Peyer's patch (tissue), 4 donors: ENCODE measurements at places on chromosomes 11 and 22. TPM values are rescaled to one million over a fixed set of nuclear protein-coding genes. Genes with fewer than 3 reads are reported as not detected.

GRCh38 chr11:11149671-11150459 is 203.2 kb downstream of the CSNK2A3 start:
- DNase-seq = no peak

DNA sequence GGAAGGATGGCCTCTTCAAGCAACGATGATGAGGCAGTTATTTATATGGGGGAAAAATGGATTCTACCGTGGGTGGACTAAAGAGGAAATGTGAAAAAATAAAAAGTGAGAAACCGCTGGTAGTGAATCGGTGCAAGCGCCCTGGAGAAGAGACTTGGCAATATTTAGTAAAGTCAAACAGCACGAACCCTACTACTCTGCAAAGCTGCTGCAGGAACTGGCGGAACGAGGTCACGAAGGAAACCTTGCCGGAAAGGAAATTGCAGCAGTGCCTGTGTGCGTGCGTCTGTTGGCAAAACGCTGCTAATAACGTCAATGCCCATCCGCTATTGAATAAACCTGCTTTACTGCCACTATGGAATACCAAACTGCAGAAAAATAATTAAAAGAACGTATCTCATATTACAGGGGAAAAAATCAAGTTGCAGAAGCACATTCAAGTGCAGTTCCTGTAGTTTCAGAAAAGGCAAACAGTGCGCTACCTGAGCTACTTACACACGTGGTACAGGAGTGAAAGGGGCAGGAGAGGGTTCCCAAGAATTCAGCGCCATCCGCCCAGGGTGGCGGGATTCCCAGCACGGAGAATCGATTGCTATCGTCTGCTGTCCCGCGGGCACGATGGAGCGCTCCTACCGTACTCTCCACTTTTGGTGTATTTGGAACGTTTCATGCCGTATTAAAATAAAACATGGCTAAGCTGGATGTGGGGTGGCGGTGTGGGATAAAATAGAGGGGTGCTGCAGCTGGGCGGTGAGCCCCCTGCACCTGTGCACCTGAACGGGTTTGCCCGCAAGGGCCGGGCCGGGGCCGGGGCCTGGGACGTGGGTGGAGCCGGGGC is 585 bp upstream of the NADSYN1 start:
- DNase-seq = peak; percentile 66

DNA sequence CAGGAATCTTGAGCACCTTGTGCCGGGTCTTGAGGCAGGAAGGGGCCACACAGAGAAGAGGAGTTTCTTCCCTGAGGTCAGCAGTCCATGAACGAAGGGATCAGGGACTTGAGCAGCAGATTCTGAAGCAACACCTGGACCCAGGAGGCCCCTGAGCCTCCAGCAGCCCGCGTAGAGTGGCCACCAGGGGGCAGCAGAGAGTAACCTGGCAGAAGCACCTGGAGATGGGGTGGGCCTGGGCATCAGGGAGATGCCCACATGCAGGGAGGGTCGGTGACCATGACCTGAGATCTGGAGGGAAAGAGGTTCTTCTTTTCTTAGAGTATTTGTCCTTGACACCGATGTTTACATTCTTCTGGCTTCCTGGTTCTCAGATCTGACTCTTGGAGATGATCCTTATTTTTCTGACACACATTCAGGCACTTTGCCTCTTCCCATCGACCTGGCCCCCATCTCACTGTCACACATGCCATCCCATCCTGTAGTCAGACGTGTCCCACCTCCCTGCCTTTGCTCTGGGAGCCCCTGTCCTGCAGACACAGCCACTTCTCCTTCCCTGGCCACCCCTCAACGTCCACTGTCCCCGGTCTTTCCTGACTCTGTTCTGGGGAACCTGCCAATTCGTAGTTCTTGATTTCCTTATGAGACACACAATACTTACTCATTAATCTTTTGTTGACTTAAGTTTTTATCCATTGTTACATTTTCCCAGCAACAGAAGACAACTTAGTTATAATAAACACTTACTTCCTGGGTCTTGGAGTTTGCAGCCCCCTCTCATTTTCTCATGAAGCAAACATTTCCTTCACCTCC is 66.5 kb downstream of the GGTLC2 start:
- peak; percentile 93 for DNase-seq

Gene IL17REL
- 1.2 TPM for total RNA-seq

GRCh38 chr11:46741600-46742484 is 22.8 kb downstream of the F2 start:
- DNase-seq = no peak

DNA sequence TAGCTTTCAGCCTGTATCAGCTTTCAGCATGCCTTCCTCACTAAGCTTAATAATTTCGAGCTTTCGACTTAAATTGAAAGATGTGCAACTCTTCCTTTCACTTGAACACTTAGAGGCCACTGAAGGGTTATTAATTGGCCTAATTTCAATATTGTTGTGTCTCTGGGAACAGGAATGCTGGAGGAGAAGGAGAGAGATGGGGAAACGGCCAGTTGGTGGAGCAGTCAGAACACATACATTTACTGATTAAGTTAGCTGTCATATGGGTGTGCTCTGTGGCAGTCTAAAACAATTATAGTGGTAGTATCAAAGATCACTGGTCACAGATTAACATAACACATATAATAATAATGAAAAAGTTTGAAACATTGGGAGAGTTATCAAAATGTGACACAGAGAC is 106.2 kb downstream of the LRRC32 start:
- DNase-seq = no peak

Gene GAL3ST1
- 19.0 TPM for total RNA-seq

Gene ADM2
- 3.5 TPM for total RNA-seq

GRCh38 chr11:12812849-12813248 is 138.6 kb downstream of the TEAD1 start:
- DNase-seq = no peak

Gene KLHDC7B
- not detected for total RNA-seq

GRCh38 chr11:12882670-12883069 is 126.4 kb upstream of the RASSF10 start:
- no peak for DNase-seq

Gene TSPAN32
- not detected for total RNA-seq

- no peak for DNase-seq
Observed at GRCh38 chr22:47921906-47922305, 1159.5 kb downstream of the TBC1D22A start.

GRCh38 chr11:93773045-93773477 is 11.0 kb upstream of the MED17 start:
- no peak for DNase-seq

DNA sequence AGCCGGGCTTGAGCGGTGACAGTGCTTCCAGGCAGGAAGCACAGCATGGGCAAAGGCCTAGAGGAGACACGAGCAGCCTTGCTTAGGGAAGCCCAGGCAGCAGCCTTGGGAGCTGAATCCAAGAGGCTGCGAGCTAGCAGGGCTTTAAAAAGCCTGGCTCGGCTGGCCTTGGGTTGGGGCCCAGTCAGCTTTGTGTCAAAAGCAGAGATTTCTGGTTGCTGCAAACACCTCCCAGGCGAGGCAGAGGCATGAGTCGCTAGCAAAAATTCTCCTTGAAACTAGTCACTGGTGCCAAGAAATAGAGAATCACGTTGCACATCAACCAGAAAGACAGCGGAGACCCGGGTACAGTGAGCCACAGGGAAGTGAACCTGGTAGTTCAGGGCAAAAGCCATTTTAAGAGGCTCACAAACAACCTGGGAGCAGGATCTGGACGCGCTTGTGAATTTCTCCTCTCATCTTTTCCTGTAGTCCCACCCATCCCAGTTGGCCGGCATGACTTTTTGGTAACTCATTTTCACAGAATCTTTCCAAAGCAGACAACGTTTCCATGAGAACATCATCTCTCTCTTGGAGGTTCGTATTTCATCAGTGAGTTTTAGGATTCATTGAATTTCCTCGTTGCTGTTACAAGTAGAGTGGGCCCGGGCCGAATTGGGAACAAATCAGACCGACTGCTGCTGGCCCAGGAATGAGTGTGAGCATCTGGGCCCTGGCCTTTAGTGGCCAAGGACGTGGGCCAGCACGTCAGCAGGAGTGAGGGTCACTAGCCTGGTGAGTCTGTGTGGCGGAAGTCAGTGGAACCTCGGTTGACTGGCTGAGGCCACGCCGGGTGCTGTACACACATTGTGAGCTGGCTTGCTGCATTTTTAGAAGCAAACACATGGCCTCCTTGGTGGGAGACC is 16.4 kb upstream of the FGF4 start:
- no peak for DNase-seq

- DNase-seq = peak; percentile 98
Observed at GRCh38 chr11:64304316-64305072, 830 bp upstream of the ESRRA start.

Gene VWA5A
- total RNA-seq = 45.2 TPM

- no peak for DNase-seq
Observed at GRCh38 chr11:64772303-64773018, 5.9 kb downstream of the SF1 start.

- DNase-seq = no peak
Observed at GRCh38 chr11:117081908-117082307, 16.3 kb downstream of the SIK3 start.

Gene PDE2A
- 8.4 TPM for total RNA-seq

DNA sequence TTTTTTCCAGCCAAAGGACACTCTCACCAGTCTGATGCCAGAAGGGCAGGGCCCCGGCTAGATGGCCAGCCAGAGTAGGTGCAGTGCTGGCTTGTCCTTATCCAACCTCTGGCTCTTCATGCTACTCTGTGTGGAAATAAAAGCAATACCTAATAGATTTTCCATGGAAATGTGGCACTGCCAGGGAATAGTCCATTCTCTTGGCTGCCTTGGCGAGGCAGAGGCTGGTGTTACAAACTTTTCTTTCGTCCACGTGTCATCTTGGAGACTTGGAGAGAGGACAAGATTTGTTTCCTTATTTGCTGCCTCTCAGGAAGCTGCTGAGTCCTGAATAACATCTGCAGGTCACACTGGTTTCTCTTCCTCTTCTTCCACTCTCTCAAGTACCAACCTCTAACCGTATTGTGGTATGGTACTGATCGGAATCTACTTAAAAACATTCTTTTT is 17.2 kb upstream of the C1QTNF4 start:
- DNase-seq = no peak

Gene GAL3ST3
- total RNA-seq = not detected

DNA sequence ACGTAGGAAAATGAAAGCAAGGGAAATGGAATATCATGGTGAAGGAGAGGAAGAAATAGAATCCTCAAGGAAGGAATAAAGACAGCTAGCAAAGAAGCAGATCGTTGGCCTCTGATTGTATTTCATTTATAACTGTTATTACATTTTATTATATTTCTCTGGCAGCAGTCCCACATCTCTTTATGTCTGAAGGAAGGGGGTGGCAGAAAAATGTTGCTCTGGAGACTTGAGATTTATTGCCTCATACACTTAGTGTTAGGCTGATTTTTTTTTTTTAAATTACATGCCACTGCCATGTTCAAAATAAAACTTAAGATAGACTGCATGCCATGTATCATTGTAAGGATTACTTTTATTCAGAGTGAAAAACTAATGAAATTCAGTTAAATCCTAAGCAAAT is 971.7 kb upstream of the CHORDC1 start:
- no peak for DNase-seq

- DNase-seq = no peak
Observed at GRCh38 chr22:43297270-43298061, 45.7 kb downstream of the SCUBE1 start.

DNA sequence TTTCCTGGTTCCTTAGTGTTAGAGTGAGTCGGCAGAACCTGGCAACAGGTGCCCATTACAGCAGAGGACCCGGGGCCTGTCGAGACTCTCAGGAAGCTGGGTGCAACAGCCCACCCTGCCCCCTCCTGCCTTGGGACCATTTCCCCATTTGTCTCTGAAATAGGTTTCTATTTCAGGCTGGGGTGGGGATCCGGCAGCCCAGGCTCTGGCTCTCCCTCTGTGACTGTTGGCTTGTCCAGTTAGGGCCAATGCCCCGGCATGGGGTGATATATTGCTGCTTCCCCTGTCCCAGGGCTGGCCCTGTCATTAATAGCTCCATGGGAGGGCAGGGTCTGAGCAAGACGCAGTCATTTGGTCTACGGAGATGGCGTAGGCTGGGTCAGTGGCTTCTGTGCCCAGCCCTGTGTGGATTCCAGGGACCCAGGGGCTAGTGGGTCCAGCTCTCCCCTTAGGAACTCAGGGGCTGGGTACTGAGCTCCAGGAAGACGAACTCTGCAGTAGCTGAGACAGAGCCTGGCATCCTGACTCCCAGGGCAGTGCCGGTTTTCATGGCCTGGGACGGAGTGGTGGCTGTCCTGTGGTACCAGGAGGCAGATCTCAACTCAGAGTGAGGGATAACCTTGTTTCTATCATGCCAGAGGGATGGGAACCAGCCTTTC is 2.7 kb downstream of the P2RY6 start:
- no peak for DNase-seq

- no peak for DNase-seq
Observed at GRCh38 chr11:134978388-134979088, 566.5 kb upstream of the B3GAT1 start.

DNA sequence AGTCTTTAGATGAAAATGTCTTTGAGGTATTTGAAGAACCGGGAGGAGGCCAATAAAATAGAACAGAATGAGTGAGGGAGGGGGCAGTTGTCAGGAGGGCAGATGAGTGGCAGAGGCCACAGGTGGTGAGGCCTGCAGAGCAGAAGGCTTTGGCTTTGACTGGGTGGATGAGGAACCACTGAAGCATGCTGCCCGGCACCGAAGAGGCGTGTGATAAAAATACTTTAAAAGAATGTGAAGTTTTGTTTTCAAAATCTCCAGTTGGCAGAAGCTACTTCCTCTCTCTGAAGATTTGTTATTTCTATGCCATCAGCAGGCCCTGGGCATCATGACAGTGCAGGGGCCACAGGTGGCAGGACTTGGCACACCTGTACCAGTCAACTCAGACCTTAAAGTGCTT is 6.3 kb downstream of the MS4A12 start:
- no peak for DNase-seq

DNA sequence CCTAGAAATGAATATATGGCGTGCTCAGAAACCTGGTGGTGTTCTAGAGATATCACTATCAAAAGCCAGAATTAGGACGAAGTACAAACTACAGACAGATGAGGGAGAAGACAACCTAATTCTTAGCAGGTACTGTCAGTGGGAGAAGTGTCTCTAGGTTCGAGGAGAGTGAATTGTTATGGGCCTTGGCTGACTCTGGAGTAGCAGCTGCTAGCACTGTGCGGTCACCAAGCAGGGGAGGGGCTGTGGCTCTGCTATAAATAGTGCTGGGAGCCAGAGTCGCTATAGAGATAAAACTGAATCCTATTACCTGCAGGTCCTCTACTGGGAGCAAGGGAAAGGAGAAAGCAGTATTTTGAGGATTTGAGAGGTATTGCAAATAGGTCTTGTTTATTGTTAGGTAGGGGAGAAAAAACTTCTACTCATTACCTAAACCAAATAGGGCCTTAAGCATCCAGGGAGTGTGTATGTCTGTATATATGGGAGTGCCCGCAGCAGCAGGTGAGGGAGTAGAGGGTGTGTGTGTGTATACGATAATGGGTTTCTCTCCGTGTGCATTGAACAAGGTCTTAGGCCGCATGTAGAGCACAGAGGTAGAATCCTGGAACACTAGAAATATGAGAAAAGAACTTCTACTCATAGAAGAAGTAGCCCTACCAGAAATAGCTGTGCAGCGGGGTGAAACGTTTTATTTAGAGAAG is 2.2 kb downstream of the MADD start:
- DNase-seq = peak; percentile 63

GRCh38 chr11:12757416-12757815 is 83.2 kb downstream of the TEAD1 start:
- no peak for DNase-seq
